Stimulated activated CD8-positive, alpha-beta memory T cell treated with anti-CD3 and anti-CD28 coated beads, Interleukin-4, amount 100 ng/mL, for 1 hour (primary cell): ENCODE measurements at places on chromosomes 5 and 9.

- no peak for DNase-seq
Measured at GRCh38 chr5:159392871-159393270, 62.6 kb upstream of the IL12B start.

- no peak for DNase-seq
Measured at GRCh38 chr5:158758675-158759074, 341.0 kb downstream of the EBF1 start.

GRCh38 chr5:158287643-158288271 lies 428.8 kb upstream of the CLINT1 start:
- DNase-seq = no peak

- no peak for DNase-seq
Measured at GRCh38 chr9:126721564-126721981, 83.3 kb upstream of the ZBTB43 start.

DNA sequence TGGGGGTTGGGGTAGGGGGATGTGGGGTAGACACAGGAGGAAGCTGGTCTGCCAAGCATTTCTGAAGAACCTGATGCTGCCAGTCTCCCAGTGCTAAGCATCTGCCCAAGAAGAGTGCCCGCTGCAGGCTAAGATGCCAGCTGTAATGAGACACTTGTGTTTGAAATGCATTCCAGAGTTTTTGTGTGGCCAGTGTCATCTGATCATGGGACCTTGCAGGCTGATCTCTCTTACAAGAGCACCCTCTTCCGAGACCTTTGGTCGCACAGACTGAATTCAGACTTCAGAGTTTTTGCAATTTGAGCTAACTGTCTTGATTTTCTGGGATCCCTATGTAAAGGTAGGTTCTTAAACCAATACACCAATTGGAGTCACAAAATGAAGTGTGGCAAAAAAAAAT lies 58.1 kb downstream of the DENND1A start:
- no peak for DNase-seq

GRCh38 chr9:16561121-16561520 lies 309.3 kb downstream of the BNC2 start:
- DNase-seq = no peak

DNA sequence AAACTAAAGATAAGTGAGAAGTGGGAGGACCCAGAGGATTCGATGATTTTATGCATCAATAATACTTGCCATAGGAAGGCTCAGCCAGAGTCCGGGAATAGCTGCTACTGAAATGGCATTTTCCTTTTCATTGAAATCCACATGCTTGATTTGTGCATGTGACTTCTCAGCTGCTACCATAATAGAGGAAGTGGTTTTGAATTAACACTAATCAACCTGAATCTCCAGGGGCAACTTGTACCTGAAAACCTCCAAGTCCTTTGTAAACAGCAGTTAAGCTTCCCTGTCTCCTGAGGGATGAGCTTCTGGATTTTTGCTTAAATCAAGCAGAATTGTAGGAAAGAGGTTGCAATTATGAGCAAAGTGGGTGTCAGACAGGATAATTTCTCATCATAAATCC lies 124.9 kb downstream of the PPP2R2B start:
- DNase-seq = no peak

DNA sequence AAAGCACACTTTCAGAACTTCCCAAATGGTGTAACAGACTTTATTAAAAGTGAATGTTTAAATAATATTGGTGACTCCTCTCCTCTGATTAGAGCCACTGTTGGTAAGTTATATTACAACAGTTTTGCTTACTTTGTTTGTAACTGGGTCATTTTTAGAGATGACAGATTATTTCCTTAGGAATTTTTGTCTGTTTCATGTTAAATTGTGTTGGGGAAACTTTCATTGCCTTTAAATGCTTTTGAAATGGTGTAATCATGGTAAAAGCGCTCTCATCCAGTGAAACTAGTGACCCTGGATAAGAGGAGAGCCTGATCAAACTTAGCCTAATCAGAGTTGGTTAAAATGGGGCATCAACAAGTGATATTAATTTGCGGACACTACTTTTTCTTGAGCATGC lies 39.4 kb downstream of the TNPO1 start:
- no peak for DNase-seq

DNA sequence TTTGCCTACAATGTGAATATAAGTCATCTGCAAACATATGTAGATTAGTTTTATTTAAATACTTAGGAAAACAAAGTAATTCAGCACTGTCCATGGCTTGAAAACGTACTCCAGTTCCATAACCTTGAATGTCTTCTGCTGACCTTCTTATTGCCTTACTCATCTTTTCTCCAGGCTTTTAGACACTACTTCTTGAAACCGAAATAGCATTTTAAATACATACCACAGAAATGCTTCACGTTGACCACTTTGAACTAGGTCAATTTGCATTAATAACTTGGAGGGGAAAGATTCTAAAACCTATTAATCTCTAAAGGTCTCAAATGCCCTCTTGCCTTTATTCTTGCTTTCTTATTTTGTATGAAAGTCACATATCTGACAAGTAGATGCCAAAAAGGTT lies 995.4 kb upstream of the ACO1 start:
- DNase-seq = no peak

DNA sequence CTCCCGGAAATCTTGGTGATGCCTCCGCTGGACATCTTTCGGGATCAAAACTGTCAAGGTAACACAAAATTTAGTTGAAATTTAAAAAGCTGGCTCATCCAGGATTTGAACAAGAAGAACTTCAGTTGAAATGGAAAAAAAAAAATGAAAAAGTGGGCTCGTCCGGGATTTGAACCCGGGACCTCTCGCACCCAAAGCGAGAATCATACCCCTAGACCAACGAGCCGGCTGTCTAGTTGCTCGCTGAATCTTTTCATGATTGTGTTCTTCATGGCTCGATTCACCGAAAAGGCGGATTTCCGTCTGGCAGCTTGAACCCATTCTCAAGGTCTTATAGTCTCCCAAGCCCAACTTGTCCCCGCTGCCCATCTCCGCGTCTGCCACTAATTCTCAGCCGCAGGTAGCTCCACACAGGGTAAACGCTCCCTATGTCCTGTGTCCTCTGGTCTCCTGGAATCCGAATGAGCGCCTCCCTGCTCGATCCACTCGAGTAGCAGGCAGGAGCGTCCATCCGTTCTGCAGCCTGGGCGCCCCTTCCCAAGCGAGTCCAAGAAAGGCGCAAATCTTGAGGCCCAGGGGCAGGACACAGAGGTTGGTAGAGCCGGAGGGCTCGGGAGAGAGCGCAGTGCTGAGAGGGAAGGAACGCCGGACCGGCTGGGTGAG lies 16.2 kb downstream of the TRIM7 start:
- no peak for DNase-seq

GRCh38 chr5:74465724-74466123 lies 174.8 kb downstream of the ENC1 start:
- no peak for DNase-seq

GRCh38 chr5:6490693-6491092 lies 42.0 kb downstream of the UBE2QL1 start:
- no peak for DNase-seq

DNA sequence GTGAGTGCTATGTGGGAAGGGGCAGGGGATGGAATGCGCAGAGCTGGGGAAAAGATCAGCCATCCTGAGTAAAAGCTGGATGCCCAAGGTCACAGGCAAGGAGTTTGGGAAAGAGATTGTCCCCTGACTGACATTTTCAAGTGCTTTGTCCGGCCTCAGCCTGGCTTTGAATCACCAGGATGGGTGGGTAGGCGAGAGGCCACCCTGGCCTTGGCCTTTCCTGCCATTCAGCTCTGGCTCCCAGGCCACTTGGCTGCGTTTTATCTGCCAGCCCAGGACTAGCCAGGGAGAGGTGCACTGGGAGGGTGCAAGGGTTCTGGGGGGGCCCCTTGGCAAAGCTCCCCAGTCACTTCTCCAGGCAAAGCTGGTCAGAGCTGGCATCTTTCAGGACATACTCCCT lies 37.4 kb upstream of the SYNPO start:
- DNase-seq = no peak

GRCh38 chr9:89023740-89024139 lies 32.5 kb downstream of the S1PR3 start:
- DNase-seq = no peak

DNA sequence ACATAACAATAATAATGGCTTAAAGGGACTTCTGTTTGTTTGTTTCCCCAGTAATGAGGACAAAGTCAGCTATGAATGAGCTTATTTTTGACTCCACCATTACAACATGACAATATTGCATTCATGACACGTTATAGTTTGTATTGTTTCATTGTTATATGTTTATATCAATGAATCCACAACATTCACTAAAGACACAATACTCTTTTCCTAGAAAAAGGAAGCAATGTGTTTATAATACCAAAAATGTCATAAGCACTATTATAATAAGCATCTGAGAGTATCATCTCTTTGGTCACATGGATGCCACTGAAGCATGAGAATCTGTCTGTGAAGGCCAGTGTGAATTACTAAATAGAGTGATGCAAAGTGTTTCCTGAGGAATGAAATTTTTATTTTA lies 1026.9 kb upstream of the C9orf72 start:
- DNase-seq = no peak

GRCh38 chr9:114271556-114272510 lies 51.1 kb upstream of the ORM1 start:
- DNase-seq = no peak

GRCh38 chr5:36403632-36404311 lies 102.1 kb upstream of the RANBP3L start:
- no peak for DNase-seq

DNA sequence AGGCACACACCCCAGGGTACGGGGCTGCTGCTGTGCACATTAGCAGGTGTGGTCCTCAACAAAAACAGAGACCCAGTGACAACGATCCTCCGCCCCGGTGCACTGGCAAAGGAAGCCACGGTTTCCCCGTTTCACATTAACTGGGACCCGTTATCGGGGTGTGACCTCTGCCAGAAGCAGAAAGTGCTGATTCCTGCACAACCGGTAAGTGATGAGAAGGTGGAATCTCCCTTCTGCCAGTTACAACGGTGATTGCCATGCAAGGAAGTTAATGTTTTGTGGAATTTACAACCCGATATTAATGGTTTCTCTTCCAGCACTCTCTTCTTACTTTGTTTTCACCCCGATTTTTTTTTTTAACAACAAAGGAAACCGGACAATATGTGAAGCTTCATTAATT lies 294.9 kb upstream of the IRX1 start:
- DNase-seq = no peak

GRCh38 chr9:137486545-137487453 lies 27.7 kb upstream of the NSMF start:
- DNase-seq = no peak

GRCh38 chr5:148684528-148684927 lies 30.2 kb upstream of the HTR4 start:
- no peak for DNase-seq

GRCh38 chr5:124203303-124203702 lies 543.1 kb downstream of the ZNF608 start:
- no peak for DNase-seq

GRCh38 chr5:90861843-90862586 lies 303.4 kb downstream of the ADGRV1 start:
- DNase-seq = no peak

GRCh38 chr5:116605310-116606070 lies 30.9 kb upstream of the SEMA6A start:
- no peak for DNase-seq

DNA sequence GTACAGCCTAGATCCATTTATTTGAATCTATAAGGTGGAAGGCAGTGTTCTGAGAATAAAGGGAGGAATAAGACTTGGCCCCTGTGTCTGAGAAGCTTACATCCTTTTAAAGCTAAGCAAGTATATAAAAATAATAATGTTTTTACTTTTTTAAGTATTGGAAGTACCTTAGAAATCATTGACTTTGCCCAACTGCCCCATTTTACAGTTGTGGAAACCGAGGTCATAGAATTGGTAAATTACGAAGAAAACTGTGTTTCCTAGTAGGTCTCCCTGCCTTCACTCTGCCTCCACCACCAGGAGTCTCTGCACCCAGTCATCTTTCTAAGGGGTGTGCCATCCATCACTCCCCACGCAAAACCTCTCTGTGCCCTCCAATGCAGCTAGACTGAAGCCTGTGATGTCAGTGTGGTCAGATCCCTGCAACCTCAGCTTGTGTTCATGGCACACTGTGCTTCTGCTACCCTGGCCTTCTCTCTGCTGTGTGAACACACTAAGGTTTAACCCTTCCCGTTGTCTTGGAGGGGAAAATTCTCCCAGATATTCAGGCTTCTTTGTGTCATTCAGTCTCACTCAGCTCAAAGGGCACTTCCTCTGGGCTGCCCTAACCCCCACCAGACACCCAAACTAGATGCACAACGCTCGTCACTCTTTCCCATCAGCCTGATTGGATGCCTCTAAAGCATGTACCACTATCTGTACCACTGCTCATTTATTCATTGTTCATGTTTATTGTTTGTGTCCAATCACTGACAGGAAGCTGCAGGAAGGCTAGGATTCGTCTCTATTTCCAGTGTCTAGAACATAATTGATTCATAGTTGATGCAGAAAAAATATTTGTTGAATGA lies 18.2 kb downstream of the ADRB2 start:
- DNase-seq = no peak

- no peak for DNase-seq
Measured at GRCh38 chr5:125232779-125233230, 486.4 kb upstream of the ZNF608 start.

DNA sequence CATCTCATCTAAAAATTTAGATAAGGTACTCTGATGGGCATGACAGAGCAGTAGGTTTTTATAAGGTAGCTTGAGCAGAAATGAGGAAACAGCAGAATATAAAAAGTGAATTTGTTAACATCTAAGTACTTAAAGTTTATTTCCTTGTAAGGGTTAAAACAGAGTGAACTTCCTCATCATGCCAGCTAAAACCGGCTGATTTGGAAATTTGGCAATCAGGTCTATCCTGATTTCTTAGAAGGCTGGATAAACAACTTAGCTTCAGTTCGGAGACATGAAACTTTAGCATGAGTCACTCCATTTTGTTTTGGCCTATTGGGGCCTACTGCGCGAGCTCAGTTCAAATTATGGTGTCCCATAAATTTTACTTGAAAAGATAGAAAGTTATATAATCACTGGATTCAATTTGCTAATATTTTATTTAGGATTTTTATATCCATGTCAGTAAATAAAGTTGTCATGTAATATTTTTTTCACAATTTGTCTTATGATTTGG lies 241.6 kb upstream of the RORB start:
- DNase-seq = no peak

DNA sequence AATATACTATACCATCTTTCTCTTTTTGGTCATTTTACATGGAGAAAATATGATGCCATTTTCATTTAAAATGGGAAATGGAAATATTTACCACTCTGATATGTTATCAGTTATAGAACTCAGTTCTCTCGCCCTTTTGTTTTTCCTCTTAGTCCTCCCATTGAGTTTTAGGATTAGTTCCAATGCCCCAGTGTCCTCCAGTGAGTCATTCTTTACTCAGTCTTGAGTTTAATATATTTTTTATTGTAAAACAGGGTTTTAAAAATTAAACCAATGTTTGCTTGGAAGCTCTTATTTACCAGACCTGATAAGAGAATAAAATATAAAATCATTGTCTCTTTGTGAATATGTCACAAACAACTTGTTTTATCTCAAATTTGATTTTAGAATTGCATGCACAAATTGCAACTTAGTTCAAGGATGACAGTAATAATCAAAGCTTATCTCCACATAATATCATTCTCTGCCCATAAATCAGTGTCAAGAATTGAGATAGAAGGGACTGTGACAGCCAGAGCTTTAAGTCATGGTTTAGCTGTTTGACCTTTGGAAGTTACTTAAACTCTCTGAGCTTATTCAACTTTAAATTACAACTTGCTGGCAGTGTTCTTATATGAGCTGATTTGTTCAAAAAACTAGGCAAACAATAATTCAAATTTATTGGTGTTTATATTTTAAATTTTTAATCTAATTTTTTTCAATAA lies 166.4 kb downstream of the PAM start:
- no peak for DNase-seq

- no peak for DNase-seq
Measured at GRCh38 chr5:173303878-173304590, 24.2 kb downstream of the STC2 start.
